ENCODE measurements at places on chromosomes 6 and 20.

DNA sequence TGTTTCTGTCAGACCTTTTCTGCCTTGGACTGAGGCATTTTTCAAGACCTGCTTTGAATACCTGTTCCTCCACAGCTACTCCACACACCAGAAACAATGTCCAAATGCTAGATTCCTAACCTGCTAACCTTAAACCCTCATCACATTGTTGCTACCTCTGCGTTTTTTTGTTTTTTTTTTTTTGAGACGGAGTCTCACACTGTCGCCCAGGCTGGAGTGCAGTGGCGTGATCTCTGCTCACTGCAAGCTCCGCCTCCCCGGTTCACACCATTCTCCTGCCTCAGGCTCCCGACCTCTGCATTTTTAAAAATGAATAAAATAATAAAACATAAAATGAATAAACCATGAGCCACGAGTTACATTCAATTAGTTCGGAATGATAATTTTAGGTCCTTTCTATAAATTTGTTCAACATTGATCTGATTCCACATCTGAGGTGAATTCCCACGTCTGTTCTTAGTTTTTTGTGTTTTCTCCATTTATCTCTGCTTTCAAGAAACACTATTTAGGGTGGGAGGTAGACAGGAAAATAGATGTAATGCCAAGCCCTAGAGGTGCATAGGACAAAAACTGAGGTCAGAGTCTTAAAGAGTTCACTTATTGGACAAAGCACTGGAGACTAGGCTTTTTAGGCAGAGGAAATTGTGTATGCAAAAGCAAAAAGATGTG, 1.3 kb downstream of the C6orf89 start:
- no peak for DNase-seq

DNA sequence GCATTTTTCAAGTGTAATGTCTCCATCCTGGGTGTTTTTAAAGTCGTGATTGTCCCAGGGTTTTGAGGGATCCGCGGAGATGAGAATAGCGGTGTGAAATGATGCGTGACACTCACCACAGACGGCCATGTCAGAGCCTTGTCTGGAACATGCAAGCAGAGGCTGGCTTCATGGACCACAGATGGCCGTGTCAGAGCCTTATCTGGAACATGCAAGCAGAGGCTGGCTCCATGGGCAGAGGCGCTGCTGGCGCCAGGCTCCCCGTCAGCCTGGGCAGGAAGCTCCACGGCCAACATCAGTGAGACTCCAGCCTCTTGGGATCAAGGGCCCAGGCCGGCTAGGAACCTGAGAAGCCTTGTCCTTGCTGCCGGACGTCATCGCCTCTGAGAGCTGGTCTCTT, 7.7 kb upstream of the MRGBP start:
- no peak for DNase-seq

DNA sequence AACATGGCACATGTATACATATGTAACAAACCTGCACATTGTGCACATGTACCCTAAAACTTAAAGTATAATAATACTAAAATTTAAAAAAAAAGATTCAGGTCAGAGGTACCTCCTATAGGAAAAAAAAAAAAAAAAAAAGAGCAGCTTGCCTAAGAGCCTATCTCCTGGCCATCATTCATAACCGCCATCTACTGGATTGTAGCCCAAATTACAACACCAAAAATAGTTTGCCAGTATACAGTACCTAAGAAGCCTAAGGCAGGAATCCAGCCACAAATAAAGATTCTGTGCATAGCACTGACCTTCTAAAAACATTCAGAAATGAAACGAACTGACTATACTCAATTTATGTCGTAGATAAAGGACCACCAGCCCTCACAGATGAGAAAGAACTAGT, 438.4 kb upstream of the ADGRB3 start:
- peak; percentile 31 for DNase-seq

GRCh38 chr6:6176586-6177228, 143.8 kb downstream of the F13A1 start:
- no peak for DNase-seq

All from bronchial epithelial cell (primary cell).